ENCODE measurements at places on chromosomes 5 and 9.

GRCh38 chr5:179472174-179472573 lies 78.2 kb upstream of the RUFY1 start:
- DNase-seq, result no peak

GRCh38 chr9:128026255-128026772 lies 40.8 kb downstream of the NAIF1 start:
- DNase-seq, result no peak

DNA sequence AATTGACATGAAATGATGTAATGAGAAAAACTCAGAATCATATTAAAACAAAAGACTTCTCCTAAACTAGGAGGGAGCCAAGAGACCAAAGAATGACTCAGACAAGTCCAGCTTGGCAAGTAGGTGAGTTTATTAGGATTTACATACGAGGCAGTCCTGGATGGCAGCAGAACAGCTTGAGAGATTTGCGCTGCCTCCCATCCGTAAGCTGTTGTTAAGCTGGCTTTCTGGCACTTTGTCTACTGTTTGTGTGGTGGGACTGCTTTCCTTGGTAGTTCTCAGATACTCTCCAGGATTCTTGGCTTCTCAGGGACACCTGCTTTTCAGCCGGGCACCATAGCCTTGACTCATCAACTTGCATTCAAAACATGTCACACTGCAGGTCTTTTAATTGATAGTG lies 57.6 kb downstream of the COX7C start:
- no peak for DNase-seq

GRCh38 chr5:15993919-15994318 lies 185.7 kb downstream of the MARCHF11 start:
- no peak for DNase-seq

DNA sequence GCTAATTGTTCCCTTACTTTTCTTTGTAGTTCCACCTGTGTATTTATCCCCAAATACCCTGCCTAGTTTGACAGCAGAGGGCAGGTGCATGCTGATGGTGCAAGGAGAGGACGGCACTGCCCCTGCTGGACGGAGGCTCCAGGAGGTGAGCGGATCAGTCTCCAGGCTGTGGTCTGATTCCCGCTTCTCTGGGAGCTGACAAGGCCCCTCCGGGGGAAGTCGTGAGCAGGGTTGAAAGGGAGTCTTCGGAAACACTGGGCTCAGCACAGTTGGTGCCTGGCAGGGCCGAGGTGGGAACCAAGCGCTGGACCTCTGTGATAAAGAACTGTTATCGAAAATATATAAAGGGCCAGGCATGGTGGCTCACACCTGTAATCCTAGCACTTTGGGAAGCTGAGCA lies 52.9 kb downstream of the RASGEF1C start:
- DNase-seq, result no peak

DNA sequence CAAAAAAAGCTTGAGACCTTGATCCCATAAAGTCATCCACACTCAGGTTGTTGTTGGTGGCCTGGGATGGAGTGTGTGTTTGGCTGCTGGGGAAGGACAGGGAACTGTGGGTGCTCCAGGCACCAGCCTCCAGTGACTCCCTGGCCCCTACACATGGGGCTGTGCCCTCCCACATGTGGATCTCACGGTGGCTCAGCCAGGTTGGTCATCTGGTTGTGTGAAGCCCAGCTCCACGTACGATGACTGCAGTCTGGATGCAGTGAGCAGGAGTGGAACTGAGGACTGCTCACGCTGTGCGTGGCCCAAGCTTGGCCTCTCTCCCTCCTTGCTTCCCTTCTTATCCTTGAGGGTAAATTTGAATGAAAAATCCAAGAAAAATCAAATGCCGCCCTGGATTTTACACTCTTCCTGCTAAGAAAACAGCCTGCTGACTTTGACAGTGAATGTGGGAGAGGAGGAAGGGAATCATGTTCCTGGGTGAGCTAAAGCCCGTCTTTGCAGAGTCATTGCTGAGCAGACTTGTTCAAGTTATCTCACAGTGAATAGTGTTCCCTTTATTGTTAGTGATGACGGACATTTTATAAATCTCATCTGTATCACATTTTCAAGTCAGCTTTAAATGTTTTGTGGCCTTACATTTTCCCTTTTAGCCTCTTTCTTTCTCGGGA lies 65.1 kb upstream of the CACNA1B start:
- no peak for DNase-seq

- DNase-seq, result no peak
These were observed 70.2 kb downstream of the BASP1 start for GRCh38 chr5:17287501-17288155.

DNA sequence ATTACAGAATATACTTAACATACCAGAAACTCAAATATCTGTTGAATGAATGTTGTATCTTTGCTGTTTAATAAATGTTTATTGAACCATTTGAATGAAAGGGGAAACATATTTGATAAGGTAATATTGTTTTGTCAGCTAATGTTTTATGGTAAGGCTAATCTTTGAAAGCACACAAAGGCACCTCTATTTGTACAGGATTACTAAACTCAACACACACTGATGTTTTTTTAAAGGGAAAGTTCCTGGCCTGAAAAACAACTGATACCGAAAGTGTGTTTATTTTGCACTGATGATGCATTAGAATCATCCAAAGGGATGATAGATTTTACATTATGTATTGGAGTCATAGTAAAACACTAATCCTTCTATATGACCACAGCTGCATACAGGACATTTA lies 82.5 kb downstream of the ADCY2 start:
- DNase-seq, result no peak

DNA sequence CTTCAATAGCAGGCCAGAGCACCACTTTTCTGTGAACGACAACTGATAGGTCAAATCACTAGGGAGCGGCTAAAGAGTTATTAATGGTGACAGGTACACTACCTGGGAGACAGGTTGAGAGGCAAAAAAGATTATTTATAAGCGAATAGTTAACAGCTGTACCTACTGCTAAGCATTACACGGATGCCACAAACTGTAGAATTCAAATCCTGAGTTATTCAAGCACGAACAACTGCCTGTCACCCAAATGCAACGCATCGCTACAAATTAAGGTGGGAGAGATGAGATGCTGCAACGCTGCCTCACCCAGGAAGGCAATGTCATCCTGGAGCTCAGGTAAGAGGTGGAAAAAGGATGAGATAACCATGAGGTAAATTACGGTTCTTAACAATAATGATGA lies 342.9 kb downstream of the BNC2 start:
- DNase-seq, result no peak

- DNase-seq, result no peak
These were observed 748 bp downstream of the LCN9 start for GRCh38 chr9:135663857-135664256.

Data from NCI-H1436 treated with DMSO at 0.1 percent for 48 hours (cell line).